SJCRH30 (cell line): ENCODE measurements at places on chromosomes 6 and 20. TPM values are rescaled to one million over a fixed set of nuclear protein-coding genes. Genes with fewer than 3 reads are reported as not detected.

SLC26A8 gene
- not detected in 2 replicates for total RNA-seq

GRCh38 chr6:94645191-94645590 is 932.1 kb upstream of the MANEA start:
- DNase-seq = no peak

ZSCAN16 gene
- total RNA-seq = 2.9 and 4.6 TPM in 2 replicates

DNA sequence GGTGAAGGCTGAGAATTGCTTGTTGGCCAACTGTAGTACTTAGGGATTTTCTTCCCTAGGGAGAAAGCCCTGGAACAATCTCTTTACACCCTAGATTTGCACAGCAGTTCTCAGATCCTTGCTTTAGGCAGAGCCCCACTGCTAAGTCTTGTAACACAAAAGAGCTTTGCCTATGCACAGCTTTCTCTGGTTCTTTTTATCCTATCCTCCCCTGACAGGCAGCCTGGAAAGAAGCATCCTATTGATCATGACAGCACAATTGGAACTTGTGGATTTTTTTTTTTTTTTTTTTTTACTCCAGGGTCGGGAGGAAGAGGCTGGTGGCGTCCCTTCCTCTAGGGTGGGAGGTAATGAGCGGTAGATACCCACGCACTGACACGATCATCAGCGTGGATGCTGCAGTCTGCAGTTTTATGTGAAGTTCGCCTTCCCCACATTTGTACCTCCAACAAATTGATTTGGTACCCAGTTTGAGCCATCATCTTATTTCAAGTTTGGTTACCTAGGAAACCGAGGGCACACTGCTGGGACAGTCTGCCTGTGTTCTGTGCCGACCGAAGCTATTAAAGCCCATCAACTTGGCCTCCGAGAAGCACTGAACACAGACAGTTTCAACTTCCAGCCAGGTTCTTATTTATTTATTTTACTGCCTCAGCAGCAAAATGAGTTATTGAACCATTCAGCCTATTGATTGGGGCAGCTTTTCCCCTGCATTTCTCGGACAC is 110.1 kb downstream of the NRN1 start:
- no peak for DNase-seq

- DNase-seq = no peak
These were observed 77.6 kb downstream of the RNF182 start for GRCh38 chr6:14002176-14002947.

BMP7 gene
- total RNA-seq = 14.6 and 15.6 TPM in 2 replicates

SMOC2 gene
- total RNA-seq = not detected in 2 replicates

DNA sequence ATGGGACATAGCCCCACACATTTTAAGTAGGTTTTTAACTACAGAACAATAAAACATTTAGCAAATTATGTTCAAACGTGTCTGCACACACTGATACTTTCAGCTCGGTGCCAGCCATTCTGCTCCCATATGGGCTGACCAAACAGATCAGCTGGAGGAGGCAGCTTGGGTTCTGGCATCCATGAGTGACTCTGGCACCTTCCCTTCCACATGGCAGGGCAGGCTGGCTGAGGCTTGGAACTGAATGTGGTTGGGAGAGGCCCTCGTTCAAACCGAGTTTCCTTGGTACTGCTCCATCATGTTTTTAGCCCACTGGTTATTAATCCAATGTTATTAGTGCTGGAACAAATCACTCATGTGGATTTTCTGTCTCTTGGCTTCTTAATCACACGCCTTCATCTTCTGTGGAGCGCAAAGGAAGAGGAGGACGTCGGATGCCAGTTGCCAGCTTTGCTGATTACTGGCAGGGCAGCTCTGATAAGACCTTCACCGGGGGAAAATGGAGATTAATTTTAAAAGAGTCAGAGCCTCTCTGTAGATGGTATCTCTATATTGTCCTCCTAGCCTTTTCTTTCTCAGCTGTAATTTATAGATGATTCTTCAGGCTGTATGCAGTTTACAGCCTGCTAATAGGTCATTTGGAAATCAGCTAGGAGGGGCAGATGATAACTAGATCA is 93.1 kb upstream of the TIAM2 start:
- no peak for DNase-seq

GRCh38 chr6:45900808-45901752 is 114.6 kb downstream of the CLIC5 start:
- DNase-seq = peak; percentile 75

GRCh38 chr20:61939691-61940360 is 125.9 kb downstream of the TAF4 start:
- no peak for DNase-seq

AIF1 gene
- total RNA-seq = not detected in 2 replicates

LIN28B gene
- total RNA-seq = 20.3 and 22.4 TPM in 2 replicates

DNA sequence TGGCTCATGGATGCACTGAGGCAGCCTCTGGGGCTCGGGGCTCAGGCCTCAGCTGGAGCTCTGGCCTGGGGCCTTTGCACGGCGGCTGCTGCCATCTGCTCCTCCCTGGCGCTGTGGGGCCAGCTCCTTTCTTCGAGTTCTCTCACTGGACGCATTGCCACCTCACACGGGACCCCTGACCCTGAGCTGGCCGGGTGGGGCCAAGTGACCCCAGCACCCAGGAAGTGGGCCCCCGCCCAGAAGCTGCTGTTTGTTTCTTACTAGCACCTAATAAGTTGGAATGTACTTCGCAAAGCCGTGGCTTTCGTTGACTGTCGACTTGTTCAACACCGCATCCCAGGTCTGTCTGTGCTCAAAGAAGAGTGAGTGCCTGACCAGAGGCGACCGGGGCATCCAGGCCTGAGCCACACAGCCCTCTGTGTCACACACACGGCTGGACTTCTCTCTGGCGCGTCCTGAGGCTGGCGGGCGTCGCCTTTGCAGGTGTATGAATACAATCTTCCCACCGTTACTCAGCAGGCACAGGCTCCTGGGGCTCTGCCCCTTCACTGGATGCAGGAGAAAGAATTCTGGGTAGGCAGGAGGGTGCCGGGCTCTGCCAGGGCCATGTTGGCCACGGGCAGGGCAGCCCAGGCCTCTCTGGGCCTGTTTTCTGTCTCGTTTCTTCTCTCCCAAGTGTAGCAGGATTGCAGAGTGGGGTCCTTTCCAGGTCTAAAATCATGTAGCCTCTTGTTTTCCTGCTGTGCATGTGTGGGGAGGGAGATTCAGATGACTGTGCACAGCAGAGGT is 112.9 kb downstream of the DLL1 start:
- DNase-seq = no peak

- no peak for DNase-seq
These were observed 17.0 kb downstream of the SUN5 start for GRCh38 chr20:32987044-32987825.

DNA sequence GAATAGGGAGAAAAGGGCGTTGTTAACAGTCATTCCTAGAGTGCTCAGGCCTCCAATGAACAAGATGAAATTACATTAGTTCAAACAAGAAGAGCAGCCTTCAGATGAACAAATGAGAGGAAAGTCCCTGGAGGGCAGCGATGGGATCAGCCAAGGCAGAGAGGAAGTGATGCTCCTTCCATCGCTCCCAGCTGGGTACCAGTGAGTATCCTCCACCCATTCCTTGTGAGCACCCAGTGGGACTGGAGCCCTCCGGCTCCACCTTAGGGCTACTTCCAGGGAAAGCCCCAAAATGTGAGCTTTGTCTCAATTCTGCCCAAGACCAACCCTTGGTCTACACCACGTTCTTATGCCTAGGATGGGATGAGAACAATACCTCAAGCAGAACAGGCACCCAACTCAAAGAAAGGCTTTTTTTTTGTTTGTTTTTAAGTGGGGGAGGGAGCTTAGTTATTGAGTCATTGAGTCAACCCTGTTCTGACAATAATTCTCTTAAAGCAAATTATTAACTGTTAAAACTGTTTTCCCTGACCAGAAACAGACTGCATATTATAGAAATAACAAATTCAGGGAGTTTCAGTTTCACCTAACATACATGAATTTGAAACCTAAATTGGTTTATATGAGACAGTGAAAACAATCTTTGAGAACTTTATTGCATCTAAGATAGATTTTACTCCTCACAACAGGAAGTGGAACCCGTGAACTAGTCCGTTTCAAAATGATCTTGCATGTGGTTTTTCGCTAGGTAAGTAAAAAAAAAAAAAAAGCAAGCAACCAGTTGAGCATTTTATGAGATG is 106.9 kb downstream of the IPCEF1 start:
- no peak for DNase-seq

IL17F gene
- total RNA-seq = not detected in 2 replicates

DNA sequence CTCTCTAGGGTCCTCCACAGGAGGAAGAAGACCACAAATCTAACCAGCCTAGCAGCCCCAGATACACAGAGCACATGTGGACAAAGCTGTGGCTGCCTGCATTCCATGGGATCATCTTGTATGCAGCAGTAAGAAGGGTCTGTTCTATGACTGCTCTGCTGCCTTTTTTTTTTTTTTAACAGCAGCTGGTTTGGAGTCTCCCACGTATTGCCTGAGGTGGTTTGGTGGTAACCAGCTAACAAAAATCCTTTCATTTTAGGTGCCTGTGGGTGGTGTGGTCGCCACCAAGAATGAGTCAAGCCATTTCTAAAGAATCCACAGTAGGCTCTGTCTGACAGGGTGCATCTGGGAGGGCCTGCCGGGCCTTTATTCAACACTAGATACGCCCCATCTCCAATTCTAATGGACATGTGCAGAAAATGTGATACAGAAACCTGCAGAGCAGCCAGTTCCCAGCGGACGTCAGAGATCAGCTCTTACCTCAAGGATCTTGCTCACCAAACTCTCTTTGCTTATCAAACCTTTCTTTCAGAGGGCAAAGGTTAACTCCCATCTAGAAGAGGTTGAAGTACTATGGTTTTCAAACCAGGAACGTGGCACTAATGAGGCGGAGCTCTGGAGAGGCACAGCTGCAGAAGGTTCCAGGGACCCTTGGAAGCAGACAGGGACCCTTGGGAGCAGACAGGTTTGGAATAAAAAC is 32.0 kb downstream of the GNAS-AS1 start:
- peak; percentile 94 for DNase-seq

- no peak for DNase-seq
These were observed 598.8 kb downstream of the RNF144B start for GRCh38 chr6:18985996-18986395.

GRCh38 chr20:40562031-40562430 is 127.0 kb downstream of the MAFB start:
- DNase-seq = no peak

DNA sequence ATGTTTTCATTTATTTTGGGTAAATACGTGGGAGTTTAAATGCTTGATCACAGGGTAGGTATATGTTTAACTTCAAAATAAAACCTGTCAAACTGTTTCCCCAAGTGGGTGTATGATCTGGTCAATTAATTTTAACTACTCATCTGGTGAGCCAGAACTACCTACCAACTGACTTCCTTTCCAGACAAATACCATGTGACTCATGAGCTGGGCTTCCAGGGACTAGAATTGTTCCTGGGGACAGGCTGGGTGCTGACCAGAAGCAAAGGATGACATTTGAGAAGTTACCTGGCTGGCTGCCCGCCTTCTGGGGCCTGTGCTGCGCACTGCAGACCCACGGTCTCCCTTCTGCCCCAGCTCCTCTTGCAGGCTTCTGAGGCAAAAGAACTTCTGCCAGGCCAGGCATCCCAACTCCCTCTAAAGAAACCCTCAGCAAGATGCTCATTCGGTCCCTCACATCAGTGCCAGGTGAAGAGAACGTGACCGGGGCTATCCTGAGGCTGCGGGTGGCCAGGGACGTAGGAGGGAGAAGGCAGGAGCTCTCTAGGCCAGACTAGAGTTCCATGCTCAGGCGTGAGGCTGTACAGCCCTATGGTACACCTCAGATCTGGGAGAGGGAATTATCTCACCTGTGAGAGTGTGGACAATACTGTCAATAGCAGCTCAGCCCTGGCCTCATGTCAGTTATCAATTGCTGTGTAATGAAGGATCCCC is 103.6 kb downstream of the JPH2 start:
- DNase-seq = peak; percentile 84

DNA sequence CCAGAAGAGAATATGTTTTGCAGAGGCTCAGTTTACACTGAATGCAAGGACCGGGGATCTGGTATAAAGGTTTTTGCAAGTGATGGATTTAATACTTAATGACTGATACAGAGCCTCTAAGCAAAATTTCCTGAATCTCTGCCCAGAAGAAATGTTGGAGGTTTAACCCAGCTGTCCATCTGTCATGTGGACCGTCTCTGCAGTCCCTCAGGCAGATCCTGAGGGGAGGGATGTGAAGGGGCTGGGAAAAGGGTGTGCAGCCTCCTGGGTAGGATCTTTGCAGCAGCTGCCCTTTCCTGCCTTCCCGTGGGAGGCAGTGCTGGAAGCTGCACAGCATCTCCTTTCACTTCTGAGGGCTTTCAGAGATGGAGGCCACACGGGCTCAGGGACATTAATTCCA is 207.0 kb downstream of the SLC24A3 start:
- peak; percentile 55 for DNase-seq

DNA sequence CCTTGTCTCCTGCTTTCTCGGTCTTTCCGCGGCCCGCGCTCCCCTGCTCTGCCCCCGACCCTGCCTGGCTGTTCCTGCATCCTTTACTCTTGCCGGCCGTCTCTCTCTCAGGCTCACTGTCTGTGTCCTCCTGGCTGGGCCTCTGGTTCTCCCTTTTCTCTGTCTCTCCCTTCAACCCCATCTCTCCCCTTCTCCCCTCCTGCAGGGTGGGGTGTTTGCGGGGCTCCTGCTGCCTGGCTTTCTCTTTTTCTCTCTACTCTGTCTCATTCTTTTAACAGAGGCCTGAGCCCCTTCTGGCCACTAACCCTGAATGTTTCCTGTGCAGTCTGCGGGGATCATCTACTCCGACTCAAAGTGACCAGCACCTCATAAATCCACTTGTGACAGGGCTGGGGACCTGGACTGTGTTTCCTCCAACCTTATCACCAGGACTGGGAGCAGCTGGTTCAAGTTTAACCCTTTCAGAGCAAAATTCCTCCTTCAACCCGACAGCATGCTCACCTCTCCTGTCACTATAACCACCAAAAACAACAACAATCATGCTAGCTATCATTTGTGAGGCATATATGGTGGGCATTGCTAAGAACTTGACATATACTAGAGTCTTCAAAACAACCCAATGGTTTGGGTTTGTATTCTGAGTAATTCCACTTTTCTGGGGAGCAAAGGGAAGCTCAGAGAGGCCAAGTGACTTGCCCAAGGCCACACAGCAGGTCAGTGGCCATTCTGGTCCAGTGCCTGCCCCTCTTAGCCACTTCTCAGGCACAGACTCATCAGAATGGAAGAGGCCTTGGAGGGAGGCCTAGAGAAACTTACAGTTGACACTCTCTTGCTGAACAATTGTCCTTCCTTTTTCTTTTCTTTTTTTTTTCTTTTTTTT is 811 bp upstream of the RSPO4 start:
- no peak for DNase-seq

DNA sequence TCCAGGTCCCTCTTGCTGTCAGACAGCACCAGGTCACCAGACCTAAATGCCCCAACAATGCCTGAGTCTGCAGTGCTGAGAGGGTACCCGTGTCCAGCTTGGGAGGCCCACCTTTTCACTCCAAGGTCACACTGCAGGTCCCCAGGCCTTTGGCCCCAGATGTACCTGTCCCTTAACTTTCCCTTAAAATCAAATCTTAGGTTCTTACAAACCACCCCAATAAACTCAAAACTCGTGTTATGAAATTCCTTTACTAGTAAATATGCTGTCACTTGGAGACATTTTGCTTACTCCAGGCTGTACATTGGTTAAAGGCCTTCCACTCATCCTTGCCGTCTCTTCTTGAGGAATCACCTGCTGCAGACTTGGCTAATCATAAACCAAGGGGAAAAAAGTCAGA is 165.7 kb upstream of the RREB1 start:
- no peak for DNase-seq

GRCh38 chr6:14630016-14630415 is 512.4 kb downstream of the CD83 start:
- DNase-seq = no peak
